Non-pigmented ciliary epithelial cell (primary cell): ENCODE measurements at places on chromosomes 1 and 21.

- DNase-seq: no peak
These were observed 28.6 kb upstream of the DISC1 start for GRCh38 chr1:231597971-231598370.

DNA sequence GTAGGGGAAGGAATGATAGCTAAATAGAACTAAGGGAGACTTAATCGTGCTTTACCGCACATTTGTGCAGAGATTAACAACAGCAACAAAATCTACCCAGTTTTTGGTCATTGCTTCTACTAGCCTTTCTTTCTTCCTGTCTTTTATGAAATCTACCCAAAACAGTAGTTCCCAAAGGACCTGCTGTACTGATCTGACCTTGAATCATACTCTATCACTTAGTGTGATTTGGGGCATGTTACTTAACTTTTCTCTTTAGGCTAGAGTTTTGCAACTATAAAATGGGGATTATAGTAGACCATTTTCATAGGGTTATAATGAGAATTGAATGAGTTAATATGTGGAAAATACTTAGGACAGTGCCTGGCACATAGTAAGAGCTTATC is 30.5 kb upstream of the MACF1 start:
- no peak for DNase-seq

- DNase-seq: no peak
These were observed 31.4 kb downstream of the HIVEP3 start for GRCh38 chr1:41887365-41887764.

DNA sequence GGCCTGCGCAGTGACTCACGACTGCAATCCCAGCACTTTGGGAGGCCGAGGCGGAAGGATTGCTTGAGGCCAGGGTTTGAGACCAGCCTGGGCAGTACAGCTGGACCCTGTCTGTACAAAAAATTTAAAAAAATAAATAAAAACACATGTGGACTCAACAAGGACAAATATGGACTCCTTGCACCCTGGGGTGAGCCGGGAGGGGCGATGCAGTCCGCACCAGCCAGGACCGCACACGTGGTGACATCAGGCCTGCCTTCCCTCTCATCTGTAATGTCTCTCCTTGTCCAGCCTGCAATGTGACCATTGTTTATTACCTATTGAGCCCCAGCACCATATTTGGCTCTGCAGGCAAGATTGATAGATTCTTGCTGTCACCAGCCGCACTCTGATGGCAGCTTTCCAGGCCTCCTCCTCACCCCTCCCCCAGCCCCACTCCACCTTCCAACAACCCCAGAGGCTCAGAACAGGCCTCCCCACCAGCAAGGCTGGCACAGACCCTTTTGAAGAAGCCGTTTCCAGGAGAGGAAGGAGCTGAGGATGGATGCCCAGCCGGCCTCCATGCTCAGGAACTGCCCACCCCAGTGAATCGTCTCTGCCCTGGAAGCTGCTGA is 55.2 kb downstream of the IRF2BP2 start:
- no peak for DNase-seq

DNA sequence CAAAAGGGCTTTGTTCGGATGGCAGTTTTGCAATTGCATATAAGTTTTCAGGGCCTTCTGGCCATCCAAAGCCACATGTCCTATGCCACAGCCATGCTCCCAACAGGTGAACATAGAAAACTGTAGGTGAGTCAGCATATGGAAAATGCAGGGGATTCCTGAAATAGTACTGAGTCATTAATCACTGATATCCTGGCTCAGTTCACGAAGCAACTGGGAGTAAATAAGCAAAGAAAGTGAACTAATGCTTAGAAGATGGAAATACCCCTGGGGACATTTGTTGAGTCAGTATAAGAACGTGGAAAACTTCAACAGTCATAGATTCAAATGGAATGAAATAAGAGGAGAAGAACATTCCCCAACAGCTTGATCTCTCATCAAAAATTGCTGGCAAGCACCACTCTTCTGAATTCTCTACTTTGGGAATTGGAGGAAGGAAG is 148.9 kb upstream of the RUNX1 start:
- DNase-seq: peak; percentile 87

DNA sequence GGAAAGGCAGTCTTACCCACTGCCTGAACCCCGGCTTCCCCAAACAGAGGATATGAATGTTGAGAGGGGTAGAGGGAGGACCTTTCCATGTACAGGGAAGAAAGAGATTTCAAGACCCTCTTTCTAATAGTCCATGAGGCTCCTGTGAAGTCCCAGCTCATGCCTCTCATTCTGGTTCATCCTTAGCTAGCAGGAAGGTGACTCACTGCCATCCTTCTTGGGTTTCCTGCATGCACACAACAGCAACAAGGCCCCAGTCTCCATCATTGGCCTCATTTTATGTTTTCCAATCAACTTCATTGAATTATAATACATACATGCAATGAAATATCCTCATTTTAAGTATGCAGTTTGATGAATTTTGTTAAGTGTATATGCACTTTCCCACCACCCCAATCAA is 46.2 kb downstream of the SYT2 start:
- DNase-seq: no peak

DNA sequence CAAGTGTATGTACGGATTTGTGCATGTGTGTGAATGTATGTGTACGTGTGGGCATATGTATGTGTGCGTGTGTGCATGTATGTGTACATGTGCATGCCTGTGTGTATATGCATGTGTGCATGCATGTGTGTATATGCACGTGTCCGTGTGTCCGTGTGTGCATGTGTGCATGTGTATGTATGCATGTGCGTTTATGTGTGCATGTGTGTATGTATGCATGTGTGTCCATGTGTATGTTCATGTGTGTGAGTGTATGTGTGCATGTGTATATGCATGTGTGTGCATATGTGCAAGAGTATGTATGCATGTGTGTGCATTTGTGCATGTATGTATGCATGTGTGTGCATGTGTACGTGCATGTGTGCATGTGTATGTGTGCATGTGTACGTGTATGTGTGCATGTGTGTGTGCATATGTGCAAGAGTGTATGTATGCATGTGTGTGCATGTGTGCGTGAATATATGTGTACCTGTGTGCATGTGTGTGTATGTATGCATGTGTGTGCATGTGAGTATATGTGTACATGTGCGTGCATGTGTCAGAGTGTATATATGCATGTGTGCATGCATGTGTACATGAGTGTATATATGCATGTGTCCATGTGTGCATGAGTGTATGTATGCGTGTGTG is 15.6 kb downstream of the EPHA8 start:
- DNase-seq: no peak

GRCh38 chr1:9291914-9292360 is 757 bp upstream of the SPSB1 start:
- DNase-seq: no peak

- DNase-seq: no peak
These were observed 831 bp downstream of the TMEM52 start for GRCh38 chr1:1917995-1918900.

DNA sequence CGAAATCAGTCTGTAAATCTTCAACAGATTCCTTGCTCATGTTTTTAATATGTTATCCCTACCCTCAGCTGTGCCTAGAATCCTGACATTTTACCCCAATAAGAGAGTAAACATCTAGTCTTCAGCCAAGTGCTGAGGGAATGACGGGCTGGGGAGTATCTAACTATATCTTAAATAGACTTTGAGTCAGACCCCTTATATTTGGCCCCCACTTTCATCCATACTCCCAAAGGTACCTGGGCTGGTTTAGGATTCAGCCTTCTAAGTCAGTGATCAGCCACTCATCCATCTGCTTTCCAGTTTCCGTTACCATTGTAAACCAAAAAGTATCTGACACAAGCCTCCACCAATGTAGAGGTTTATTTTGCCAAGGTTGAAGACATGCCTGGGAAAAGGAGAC is 36.1 kb upstream of the CNIH3 start:
- DNase-seq: no peak

DNA sequence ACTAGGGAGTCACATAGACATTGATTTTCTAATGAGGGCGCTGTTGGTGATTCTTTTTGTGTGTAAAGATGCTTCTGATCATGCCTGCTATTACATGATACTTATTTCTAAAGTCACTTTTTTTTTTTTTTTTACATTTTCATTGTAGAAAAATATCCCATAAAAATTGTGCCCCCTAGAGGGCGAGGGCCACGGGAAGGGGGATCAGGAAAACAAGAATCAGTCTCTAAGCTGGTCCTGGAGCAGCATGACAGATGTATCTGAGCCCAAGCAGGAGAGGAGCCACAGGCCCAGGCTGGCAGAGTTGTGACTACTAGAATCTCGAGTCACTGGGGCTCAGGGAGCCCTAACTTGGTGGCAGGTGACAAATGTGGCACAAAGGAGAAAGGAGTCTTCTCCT is 28.1 kb downstream of the ZSCAN20 start:
- no peak for DNase-seq

- no peak for DNase-seq
These were observed 74.2 kb upstream of the LRRC8D start for GRCh38 chr1:89746424-89747149.

GRCh38 chr1:230517786-230518185 is 91.7 kb upstream of the PGBD5 start:
- no peak for DNase-seq

- DNase-seq: no peak
These were observed 20.5 kb downstream of the CLCA4 start for GRCh38 chr1:86567341-86567740.

DNA sequence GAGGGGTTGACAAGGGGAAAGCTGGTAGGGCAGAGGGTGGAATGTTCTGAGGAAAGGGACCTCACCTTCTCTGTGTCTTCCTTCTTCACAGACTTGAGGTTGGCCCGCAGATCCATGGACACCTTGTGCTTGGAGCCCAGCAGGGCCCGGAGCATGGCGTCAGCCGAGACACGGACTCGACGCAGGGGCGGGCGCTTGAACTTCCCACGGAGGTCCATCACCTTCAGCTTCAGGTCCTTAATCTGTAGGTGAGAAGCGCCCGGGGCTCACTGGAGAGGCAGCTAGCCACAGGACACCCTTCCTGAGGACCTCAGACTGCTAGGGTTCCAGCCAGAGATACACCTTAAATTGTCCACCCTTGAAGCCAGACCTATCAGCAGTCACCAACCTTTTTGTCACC is 10.2 kb downstream of the TNNI1 start:
- no peak for DNase-seq

GRCh38 chr1:154954541-154954940 is 1.4 kb downstream of the PBXIP1 start:
- DNase-seq: no peak

- no peak for DNase-seq
These were observed 75.1 kb upstream of the PGBD5 start for GRCh38 chr1:230501242-230501641.

DNA sequence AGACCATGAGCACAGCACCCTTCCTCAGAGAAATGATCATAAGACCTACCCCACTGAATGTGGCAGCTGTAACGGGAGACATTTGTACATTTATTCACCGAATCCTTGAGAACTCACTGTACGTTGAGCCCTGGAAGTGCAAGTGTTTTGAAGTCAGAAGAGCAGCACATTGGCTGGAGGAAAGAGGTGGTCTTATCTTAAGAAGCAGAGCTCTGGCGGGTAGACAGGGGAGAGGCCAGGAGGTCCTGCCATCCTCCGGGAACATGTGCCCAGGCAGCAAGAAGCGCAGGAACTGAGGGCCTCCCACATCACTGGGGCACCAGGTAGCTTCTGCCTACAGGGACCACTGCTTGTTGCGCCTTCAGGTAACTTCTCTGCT is 169.2 kb upstream of the IRF2BP2 start:
- DNase-seq: no peak

- DNase-seq: no peak
These were observed 488.4 kb downstream of the DISC1 start for GRCh38 chr1:232114985-232115384.

DNA sequence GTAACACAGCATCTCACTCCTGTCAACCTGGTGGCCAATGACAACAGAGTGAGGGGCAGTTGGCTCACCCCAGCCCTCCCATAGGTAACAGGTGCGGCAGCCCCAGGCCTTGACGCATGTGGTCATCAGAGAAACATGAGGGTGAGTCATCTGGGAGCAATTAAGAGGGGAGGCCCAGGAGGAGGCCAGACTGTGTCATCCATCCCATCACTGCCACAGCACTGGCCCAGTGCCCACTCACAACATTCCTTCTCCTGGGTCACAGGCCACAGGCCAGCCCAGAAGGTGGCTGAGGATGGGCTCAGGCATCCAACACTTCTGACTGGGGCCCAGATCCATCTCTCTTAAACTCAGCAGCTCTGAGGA is 17.1 kb downstream of the TEX35 start:
- DNase-seq: no peak

DNA sequence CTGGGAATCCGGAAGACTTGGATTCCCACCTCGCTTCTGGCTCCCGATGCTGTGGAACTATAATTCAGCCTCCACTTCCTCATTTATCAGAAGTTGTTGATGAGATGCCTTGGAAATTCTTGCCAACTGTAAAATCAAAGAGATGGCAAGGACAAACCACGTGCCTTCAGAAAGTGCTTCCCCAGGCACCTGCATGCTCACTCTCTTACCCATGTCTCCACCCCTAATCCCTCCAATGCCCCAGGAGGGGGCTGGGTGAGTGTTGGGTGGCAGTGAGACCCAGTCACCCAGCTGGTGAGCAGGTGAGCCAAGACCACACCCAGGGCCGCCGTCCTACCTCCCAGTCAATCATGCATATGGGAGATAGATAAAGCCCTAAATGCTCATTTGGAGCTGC is 160.8 kb downstream of the PSMG1 start:
- no peak for DNase-seq

GRCh38 chr1:66764994-66765578 is 12.8 kb downstream of the DYNLT5 start:
- DNase-seq: no peak

- no peak for DNase-seq
These were observed 35.7 kb upstream of the CNN3 start for GRCh38 chr1:94962409-94963265.

- peak; percentile 17 for DNase-seq
These were observed 199.4 kb upstream of the DAB1 start for GRCh38 chr1:57623039-57623790.

GRCh38 chr1:58257003-58257402 is 289.5 kb downstream of the OMA1 start:
- DNase-seq: no peak

- no peak for DNase-seq
These were observed 34.1 kb upstream of the LHX4 start for GRCh38 chr1:180195916-180196315.

DNA sequence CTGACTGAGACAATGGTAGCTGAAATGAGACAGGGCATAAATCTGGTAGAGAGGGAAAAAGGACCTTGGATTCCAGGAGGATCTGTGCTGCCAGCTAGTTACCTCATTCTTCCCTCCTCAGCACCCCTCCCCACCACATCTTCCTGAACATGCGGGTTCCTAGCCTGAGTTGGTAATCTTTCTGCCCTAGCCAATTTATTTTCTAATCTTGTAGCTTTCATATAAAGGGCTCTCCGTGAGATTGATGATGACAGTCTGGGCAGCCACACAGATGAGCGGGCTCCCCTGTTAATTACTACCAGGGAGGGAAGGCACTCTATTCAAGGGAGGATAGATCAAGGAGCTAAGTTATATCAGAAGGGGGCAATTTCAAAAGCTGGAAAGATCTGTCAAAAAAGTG is 20.2 kb downstream of the ARHGEF11 start:
- no peak for DNase-seq
